BJ (cell line): ENCODE measurements at places on chromosomes 3 and 15.

DNA sequence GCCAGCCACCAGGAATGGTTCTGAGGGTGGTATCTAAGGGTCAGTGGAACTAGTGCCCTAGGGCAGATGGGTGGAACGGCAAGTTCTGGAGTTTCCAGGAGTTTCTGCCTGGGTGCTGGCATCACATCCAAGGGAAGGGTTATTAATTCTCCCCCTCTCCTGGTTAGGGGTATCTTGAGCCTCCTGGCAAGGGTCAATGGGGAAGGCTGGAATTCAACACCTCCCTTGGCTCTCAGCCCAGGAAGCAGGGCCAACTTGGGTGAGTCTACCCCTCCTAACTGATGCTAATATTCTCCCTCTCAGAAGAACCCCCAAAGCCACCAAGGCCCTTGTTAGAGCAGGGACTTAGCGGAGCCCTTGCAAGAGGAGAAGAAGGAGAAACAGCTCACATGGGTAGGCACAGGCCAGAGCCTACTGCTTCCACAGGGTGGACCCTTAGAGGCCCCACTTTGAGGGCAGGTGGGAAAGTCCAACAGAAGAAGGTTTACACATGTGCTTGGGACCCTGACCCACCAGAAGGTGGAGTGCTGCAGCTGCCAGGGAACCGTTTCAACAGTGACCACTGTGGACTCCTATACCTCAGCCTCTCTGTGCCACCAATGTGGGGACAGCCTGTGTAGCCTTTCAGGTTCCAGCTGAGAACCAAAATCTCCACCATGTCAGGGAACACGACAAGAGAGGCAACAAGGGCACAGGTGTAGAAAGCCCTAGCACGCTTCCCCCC, 3.3 kb downstream of the TMEM115 start:
- no peak for DNase-seq

DNA sequence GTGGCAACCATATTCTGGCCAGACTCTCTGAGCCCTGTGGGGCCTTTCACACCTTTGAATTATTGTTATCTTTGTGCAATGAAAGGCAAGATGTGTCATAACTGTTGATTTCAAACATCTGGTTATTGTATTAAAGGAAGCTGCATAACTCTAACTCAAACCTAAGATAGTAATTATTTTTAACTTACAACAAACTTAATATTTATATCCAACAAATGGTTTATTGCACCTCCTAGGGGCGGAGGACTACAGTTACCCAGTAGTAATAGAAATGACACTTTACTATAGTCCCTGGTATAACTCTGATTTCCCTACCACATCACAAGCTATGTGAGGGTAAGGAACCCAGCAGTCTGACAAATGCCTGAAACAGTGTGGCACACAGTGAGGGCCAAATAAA, 363.9 kb upstream of the SUCLG2 start:
- DNase-seq: no peak

- DNase-seq: no peak
Observed at GRCh38 chr3:189167027-189167766, 4.6 kb upstream of the TPRG1 start.

DNA sequence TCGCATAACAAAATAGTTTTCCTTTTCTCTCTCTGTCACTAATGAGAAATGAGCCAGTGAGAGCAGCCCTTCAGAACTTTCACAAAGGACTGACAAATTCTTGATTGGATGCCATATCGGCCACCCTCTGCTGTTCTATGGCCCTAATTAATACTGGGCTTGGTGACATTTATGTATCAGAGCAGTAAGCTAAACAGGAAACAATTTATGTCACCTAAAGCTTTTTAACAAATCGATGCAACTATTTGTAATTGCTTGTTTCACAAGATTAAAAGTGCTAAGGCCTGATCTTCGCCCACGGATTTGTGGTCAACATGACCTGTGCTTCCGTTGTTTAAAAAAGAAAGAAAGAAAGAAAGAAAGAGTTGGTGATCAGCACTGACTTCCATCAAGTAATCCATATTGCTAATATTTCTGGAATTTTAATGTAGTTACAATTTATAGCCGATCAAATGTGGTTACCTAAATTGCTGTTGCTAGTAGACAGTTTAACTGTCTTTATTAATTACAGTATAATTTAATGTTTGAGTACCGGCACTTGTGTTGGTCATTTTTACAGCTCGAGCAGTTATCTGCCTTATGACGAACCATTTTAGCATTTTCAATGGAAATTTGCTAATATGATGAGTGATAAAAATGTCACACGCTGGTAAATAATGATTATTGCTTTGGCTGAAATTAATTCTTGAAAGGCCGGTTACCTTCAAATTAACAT, 631.3 kb downstream of the FOXP1 start:
- no peak for DNase-seq

GRCh38 chr15:72826611-72827010, 43.1 kb upstream of the ADPGK start:
- DNase-seq: no peak
